Stromal cell of bone marrow (primary cell): ENCODE measurements at places on chromosomes 13 and 19.

DNA sequence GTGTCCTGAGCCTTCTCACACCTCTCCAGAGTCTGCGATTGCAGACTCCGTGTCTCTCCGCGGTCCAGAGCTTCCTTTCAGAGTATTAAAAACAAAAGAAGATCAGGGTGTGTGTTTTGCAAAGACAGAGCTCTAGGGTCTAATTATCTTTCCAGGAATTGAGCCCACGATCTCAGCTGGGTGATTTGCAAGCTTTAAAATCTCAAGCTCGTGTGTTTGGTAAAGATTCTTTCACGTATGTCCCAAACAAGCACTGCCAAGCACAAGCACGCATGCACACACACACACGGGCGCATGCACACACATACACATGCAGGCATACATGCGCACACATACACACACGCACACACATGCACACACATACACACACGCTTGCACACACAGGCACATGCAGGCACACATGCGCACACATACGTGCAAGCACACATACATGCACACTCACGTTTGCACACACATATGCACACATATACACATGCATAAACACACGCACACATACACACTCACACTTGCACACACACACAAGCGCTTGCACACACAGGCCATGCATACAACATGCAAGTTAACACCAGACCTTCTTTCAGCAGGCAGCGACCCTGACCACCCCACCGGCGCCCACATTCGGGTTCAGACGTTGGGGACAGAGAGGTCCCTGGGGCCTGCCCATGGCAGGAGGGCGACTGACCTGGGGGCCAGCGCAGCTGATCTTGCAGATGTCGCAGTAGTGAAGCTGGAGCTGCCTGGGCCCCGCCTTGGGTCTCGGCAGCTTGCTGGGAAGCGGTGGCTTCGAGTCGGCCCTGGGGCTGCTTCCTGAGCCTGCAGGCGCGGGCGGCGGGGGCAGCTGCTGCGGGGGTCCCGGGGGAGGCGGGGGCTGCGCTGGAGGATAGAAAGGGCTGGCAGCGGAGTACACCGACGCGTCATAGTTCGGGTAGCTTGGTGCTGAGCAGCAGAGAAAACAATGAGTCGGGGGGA, 37.9 kb downstream of the ZFR2 start:
- DNase-seq: no peak

DNA sequence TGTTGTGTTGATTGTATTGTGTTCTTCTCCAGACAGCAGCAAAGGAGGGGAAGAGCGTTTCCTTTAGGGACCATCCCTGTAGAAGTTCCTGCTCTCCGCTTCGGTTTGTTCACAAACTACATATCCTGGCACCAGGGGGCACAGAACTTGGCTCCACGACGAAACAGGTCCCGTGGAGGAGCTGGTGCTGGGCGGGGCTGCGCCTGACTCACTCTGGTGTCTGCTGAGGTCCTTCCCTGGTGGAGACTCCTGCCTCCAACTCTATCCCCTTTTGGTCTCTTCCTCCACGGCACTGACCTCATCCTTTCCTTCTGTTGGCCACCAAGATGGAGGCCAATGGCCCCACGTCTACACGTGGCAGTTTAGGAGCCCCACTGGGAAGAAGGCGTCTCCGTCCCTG, 14.7 kb downstream of the TMPRSS9 start:
- DNase-seq: no peak

DNA sequence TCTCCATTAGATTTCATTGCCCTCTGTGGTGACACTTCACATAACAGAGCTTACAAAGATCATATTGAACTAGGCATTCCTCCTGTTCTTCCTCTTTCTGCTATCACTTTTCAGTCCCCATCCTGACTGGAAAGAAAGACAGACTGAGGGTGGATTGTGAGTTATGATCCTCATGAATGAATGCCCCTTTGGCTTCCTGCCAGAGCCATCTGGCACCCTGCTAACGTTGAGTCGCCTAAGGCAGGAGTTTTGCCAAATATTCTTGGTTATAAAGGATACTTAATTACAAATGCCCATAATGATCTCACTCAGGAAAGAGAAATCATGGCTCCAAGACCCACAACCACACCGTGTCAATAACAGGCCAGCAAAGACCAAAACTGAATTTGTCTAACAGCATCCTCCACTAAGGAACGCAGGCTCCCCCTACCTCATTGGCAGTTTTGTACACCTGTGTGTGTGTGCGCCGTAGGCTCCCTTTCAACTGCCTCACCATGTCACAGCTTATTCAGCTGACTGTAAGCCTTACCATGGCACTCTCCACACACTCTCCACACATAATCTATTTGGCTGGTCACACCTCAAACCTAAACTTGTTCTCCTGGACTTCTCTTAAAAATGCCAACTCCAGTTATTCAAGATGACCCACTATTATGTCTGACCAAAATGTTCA, 15.5 kb downstream of the ZNF211 start:
- DNase-seq: no peak

DNA sequence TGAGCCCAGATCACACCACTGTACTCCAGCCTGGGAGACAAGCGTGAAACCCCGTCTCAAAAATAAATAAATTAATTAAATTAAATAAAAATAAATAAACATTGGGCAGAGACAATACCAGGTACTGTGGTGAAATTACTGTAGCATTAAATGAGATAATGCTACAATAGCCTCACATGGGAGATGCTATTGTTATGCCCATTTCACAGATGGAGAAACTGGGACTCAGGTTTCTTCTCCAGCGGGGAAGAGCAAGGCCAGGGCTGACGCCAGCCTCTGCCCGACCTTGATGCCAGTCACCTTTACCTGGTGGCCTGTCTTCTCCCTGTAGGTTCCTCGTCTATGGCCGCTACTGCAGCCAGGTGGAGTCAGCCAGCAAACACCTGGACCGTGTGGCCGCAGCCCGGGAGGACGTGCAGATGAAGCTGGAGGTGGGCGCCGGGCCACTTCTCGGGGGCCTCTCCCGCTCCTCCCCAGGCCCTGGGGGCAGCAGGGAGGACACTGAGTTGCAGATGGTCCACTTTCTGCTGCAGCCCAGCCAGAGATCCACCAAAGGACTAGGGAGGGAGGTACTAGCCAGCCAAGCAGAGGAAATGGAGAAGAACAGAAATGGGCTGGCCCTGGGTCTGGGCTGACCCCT, 53.9 kb downstream of the VAV1 start:
- no peak for DNase-seq

GRCh38 chr19:50290011-50290410, 39.2 kb downstream of the KCNC3 start:
- no peak for DNase-seq

GRCh38 chr13:34139660-34140227, 321.8 kb downstream of the RFC3 start:
- no peak for DNase-seq

DNA sequence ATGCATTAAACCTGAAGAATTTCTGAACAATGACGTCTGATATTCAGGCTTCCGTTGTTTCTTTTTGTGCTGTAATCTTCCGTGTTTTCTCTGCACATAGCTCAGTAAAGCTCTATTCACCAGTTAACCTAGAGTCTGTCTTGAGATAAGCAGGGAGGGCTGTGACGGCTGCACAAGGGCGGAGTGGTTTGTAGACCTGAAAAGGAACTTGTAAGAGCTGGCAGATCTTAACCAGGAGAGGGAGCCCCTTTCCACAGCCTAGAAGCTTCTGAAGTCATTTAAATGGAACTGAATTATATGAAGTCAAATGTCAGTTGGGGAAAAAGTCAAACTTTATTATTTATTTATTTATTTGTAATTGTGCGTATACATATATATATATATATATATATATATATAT, 27.5 kb downstream of the DPRX start:
- DNase-seq: no peak

DNA sequence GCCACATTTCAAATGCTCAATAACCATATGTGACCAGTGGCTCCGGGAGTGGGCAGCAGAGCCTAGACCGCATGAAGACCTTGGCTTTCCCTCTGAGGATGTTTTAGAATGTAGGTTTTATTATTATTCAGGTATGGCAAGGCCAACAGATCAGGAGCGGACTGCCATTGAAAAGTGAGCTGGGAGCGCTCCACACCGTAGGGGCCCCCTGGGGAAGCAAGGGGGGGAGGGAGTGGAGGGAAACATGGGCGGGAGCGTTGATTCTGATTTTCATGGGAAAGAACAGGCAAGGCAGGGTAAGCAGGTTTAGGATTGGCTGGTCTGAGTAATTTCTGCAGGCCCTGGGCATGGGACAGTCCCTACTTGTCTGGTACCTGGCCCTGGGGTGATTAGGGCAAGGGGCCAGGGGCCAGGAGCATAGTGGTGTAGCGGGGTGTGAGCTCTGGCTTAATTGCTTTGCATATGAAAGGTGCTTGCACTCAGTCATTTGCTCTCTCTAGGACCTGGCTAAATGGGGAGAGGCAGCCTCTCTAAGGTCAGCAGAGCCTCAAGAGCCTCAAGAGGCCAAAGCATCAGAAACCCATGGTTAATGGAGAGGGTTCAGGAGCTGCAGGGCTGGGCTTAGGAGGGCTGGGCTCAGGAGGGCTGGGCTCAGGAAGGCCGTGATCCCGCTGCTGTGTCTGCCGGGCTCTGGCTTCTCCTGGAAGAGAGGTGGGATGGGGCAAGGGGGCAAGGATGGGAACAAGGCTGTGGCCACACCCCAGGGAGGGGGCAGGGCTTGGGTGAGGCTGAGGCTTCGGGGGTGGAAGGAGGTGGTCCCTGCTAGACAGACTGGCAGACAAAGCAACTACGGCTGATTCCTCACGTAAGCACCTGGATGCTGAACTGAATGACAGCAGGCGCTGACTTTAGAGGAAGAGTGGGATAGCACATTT, 82.0 kb upstream of the WASF3 start:
- DNase-seq: no peak

DNA sequence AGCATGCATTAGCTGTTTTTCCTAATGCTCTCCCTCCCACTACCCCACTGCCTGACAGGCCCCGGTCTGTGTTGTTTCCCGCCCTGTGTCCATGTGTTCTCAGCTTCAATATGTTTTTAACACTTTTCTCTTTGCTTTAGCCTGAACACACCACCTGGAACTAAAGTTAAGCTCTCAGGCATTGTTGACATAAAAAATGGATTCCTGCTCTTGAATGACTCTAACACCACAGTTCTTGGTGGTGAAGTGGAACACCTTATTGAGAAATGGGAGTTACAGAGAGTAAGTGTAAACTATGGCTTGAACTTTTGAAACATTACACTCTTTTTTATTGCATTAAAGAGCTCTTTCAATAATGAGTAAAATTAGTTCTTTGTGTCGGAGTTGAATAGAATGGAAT, 70.1 kb downstream of the TDRD3 start:
- DNase-seq: no peak

- DNase-seq: no peak
Measured at GRCh38 chr19:29367791-29368222, 154.9 kb upstream of the UQCRFS1 start.

- peak; percentile 27 for DNase-seq
Measured at GRCh38 chr13:73835138-73835721, 299.0 kb downstream of the KLF12 start.

DNA sequence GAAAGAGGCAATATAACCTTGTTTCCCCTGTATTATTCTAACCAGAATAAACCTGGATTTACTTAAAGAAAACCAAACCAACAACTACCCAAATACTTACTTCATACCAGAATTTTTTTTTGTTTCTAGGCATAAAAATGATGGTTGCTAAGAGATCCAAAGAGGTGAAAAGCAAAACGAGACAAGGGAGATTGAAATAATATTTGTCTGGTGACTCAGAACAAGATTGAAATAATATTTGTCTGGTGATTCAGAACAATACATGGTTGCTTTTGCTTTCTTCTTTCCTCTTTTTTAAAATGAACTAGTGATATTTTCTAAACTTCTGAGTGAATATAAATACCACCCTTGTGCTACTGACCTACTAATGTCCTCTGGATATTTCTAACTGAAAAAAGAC, 592.9 kb downstream of the KCTD12 start:
- peak; percentile 82 for DNase-seq

- DNase-seq: no peak
Measured at GRCh38 chr19:7230826-7231225, 63.4 kb downstream of the INSR start.

- DNase-seq: no peak
Measured at GRCh38 chr13:46035066-46035465, 17.5 kb downstream of the ZC3H13 start.

DNA sequence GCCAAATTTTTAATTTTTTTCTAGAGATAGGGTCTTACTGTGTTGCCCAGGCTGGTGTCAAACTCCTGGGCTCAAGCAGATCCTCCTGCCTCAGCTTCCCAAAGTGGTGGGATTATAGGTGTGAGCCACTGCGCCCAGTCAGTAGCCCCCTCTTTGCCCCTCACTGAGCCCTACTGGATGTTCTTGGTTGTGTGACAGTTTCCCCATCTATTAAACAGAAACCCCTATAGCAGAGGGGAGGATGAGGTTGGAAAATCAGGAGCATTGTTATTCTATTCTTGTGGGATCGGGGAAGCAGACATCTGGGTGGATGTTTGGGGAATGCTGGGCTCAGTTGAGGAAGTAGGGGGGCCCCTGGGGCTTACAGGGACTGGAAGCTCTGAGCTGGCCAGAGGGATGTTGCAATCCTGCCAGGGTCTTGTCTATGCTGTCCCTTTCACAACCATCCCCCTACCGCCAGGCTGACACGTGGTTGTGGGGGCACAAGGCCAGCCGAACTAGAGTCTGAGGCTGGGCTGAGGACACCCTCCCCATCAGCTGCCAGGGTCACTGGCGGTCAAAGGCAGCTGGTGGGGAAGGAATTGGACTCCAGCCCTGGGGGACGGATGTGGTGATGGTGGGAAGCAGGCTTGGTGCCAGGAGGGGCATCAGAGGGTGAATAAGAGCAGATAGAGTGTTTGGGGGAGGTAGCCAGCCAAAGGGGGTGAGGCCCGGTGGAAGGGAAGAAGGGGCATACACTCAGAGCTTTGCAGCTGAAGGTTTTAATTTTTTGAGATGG, 10.9 kb downstream of the APOC1 start:
- DNase-seq: peak; percentile 77

GRCh38 chr13:32845952-32846950, 170.0 kb upstream of the KL start:
- DNase-seq: no peak

- DNase-seq: peak; percentile 82
Measured at GRCh38 chr13:30037766-30038165, 187.3 kb upstream of the UBL3 start.

GRCh38 chr19:2476451-2477140, 669 bp downstream of the GADD45B start:
- DNase-seq: no peak

DNA sequence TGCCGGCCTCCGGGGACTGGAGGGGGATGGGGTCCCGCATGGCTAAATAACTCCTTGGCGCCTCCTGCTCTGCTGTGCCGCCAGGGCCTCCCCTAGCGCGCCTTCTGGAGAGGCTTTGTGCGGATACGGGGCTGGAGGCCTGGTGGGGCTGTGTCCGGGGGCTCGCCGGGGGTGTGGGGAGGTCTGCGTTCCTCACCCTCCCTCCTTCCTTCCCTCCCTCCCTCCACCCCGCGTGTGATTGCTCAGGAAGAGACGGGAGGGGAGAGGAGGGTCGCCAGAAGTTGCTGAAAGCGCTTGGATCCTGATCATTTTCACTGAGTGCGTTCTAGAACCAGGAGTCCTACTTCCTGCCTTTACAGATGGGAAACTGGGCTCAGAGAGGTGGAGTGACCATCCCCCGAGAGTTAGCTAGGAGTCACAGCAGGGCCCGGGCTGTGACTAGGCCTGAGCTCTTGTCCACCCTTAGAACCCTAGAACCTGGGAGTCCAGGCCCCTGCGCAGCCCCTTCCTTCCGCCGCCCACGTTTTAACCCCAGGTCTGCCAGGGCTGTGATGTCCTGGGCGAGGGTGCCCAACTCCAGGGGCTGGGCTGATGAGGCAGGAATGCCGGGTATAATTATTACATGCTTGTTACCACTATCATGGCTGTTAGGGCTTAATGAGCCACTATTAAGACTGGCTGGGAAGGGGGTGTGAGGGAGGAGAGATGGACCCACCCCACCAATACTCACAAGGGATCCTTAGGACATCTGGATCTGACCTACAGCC, 782 bp upstream of the JUND start:
- no peak for DNase-seq

GRCh38 chr19:51576850-51577249, 5.8 kb downstream of the ZNF175 start:
- no peak for DNase-seq
